ENCODE measurements at places on chromosomes 4 and X.

- no peak for DNase-seq
These were observed 53.7 kb downstream of the SEPSECS start for GRCh38 chr4:25106363-25107151.

- DNase-seq = no peak
These were observed 66.8 kb upstream of the SMAD1 start for GRCh38 chr4:145414841-145415240.

- DNase-seq = no peak
These were observed 59.6 kb downstream of the FAM193A start for GRCh38 chr4:2595952-2596552.

- DNase-seq = no peak
These were observed 276.7 kb downstream of the GBA3 start for GRCh38 chr4:22969287-22969896.

- DNase-seq = no peak
These were observed 56.9 kb upstream of the INTU start for GRCh38 chr4:127575888-127576287.

GRCh38 chr4:48031802-48032525 lies 15.4 kb downstream of the NIPAL1 start:
- no peak for DNase-seq

DNA sequence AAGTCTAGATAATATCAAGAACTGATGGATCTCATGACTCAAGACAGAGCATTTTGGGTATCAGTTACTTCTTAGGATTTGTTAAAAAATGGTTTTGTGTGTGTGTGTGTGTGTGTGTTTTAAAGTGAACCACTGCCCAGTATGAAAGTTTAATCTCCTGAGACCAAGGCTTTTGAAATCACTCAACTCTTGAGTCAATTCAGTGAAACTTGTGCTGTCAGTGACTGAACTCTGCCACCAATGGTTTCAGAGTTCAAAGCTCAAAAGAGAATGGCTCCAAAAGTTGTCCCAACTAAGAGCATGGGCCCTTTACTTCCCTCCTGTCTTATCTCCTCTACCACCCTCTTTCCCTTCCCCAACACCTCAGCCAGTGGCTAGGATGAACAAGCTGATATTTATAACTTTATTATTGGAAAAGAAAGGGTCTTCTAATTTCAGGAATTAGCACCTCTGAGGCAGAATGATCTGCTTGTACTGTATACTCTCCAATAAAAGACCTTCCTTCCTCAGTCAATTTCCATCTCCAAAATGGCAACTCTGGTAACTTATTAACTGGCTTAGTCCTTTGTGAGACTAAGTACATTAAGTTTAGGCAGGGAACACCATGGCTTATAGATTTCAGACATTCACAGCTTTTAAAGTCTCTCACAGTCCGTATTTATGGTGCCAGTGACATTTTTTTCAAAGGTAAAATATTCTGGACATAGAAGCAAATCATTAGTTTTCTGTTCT lies 152.2 kb downstream of the REPS2 start:
- DNase-seq = no peak

GRCh38 chr4:153076861-153077260 lies 127.4 kb upstream of the TRIM2 start:
- DNase-seq = no peak

- no peak for DNase-seq
These were observed 5.1 kb upstream of the CXCL8 start for GRCh38 chr4:73735231-73735630.

- no peak for DNase-seq
These were observed 68.2 kb upstream of the TENM3 start for GRCh38 chr4:182174979-182175378.

- no peak for DNase-seq
These were observed 32.7 kb upstream of the FAM9C start for GRCh38 chrX:13077168-13077567.

- DNase-seq = no peak
These were observed 7.4 kb downstream of the FGF2 start for GRCh38 chr4:122833999-122834398.

DNA sequence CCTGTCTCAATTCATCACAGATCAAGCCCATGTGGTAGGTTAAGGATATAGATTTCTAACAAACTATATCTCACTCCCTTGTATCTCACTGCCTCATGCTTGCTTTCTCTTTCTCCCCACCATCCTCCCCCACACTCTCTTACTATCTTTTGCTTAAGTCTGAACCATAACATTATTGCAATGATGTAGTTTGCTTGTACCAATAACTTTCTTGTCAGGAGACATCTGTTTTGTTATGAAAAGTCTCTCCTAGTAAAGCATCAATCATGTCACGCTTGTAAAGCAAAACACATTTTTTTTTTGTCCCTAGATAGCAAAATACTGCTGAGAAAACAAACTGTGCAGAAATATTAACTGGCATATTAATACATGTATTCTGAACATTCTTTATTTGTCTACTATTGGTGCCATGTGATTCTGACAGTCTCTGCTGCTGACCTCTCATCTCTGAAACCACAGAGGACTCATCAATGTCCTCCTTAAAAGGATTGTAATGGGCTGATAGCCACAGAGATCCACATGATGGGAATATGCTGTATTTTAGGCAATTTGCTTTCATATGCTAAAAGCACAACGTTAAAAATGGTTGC lies 217.5 kb downstream of the VEGFC start:
- DNase-seq = no peak

DNA sequence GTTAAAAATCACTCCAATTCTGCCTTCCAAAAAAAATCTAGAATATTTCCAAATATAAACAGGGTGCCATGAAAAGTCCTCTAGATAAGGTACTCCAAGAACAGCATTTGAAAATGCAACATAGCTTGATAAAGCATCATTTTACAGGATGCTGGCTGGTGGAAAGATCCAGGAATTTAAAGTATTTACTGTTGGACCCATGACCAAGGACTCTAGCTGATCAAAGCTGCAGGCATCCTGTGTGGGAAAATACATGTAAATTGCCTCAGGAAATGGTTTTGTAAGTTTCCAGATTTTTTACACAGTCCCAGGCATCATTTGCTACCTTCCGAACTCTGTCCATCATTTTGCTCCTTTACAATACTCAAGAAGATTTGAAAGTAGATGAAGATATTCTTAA lies 164.4 kb downstream of the GRIA3 start:
- no peak for DNase-seq

GRCh38 chr4:4614925-4615678 lies 73.3 kb upstream of the STX18 start:
- no peak for DNase-seq

DNA sequence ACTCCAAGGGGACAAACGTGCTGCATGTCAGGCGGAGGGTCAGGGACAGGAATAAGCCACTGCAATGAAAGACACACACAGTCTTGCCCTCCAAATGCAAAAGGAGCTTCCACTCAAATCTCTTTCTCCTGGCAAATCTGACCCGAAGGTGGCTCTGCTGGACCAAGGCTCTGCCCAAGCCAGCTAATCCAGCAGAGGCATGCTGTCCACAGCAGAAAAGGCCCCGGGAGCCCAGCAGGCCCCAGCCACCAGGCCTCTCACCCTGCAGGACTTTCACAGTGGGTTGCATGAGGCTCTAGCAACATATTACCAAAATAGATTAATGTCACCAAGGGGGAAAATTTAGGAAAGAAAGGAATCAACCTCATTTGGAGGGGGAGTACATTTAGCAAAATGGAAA lies 628.6 kb downstream of the BCOR start:
- DNase-seq = no peak

DNA sequence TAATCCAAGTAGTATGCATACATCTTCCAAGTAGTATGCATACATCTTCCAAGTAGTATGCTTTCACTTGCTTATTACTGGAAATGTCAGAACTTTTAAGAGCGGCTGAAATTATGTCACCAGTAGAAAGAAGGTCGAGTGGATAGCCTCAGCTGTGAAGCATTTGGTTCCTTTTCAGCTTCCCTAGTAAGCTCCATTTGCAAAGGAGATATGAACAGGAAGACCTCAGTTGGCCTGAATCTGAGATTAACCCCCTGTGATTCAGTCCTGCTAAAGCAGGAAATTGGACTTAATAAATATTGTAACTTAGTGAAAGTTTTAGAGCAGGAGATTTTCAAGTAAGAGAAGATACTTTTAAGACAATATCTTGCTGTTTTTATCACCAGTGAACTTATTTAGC lies 48.1 kb downstream of the PCDH7 start:
- DNase-seq = no peak

GRCh38 chrX:143378851-143379250 lies 138.4 kb downstream of the SPANXN3 start:
- no peak for DNase-seq

GRCh38 chrX:56025872-56026571 lies 206.1 kb upstream of the KLF8 start:
- DNase-seq = no peak

- DNase-seq = no peak
These were observed 12.9 kb downstream of the MSX1 start for GRCh38 chr4:4872314-4872903.

GRCh38 chr4:184485279-184485678 lies 10.9 kb upstream of the IRF2 start:
- DNase-seq = no peak

- no peak for DNase-seq
These were observed 125.1 kb downstream of the PDS5A start for GRCh38 chr4:39852636-39853035.

DNA sequence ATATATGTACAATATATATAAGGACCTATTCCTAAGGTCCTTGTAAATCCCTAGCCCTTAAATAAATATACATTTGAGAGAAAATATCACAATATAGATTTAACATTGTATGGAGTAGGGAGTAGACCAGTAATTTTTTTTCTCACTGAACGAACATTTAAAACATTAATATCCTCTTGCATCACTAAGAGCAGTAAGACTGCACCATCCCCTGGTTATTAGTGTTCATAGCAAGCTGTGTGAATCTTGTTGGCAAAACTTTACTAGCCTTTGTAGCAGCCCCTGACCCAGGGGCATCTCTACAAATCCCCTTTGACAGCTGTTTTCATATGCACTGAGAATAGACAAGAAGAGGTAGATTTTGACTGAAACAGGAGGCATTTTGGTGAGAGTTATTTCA lies 146.5 kb downstream of the IL1RAPL2 start:
- no peak for DNase-seq

GRCh38 chr4:1042352-1043055 lies 31.1 kb downstream of the FGFRL1 start:
- no peak for DNase-seq

DNA sequence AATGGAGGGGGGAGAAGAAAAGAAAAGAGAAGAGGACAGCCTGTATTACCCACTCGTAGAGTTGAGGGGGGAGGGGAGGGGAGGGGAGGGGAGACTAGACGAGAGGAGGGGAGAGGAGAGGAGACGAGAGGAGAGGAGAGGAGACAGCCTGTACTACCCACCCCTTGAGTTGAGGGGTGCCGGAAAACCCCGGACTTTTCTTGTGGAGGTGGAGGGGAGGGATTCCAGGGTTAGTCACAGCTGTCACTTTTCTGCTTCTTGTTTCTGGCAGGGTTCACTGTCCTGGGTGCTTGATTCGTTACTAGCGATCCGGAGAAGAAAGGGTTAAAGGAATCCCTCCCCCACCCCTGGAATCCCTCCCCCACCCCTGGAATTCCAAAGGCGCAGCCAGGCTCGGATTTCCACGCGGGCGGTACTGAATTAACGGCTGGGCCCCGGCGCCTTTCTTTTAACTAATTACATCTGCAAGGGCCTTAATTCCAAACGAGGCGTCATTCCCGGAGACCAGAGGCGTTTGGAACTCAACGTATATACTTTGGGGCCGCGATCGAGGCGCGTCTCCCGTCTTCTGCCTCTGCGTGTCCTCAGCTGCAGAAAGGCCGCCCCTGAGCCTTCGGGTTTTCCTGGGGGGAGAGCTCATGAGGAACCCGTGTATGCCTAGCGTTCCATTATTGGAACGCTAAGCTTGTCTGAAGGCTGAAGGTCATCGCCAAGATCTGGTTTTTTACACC lies 20.1 kb upstream of the CSF2RA start:
- no peak for DNase-seq

DNA sequence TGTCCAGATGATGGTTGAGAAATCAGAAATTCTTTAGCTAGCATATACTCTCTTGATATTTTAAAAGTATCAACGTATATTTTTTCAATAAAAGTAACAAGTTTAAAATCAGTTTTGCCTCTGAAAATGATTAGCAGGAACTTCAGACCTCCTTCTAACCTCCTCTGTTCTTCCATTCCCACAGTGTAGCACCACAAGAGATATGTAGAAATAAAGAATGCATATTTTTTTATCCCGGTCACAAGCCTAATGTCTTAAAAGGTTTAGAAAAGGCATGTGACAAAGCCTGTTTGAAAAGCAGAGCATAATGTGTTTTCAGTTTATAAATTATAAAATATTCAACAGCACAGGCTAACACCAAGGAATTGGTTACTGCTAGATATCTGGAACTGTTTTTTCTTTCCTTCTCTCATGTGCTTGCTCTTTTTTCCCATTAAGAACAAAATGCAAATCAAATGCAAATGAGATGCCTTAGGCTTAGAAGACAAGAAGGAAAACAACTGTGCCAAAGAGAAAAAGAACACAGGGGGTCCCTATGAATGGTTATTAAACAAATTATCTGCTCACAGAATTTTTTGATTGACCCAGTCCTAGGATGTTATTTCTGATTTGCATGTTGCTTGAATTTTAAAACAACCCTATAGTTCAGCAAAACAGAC lies 351.7 kb upstream of the FAM241A start:
- no peak for DNase-seq

DNA sequence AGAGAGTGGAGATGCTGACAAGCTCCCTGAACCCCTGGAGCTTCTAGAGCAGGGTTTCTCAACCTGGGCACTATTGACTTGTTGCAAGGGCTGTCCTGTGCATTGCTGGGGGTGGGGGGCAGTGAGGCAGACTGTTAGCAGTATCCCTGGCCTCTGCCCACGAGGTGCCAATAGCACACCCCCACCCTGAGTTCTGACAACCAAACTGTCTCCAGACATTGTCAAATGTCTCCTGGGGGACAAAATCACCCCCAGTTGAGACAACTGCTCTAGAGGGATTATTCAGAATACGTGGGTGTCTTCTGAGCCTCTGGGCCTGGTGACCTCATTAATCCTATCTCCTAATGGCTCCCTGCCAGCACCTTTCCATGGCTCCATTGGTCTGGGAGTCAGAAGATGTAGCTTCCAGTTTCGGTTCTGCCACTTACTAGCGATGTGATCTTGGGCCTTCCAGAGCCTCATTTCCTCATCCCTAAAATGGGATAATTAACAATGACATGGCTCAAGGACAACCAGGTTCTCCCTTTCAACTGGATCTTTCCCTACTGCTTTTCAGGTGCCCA lies 17.6 kb upstream of the PJA1 start:
- no peak for DNase-seq

DNA sequence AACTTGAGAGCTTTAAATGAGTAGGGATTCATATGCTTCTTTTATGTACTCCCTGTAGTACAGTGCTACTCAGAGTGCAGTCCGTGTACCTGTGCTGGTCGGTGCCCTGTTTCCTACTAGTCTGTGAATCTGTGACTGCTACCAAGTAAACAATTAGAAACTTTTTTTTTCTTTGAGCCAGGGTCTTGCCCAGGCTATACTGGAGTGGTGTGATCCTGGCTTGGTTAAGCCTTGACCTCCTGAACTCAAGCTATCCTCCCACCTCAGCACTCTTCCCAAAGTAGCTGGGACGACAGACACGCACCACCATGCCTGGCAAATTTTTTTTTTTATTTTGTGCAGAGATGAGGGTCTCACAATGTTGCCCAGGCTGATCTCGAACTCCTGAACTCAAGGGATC lies 6.4 kb upstream of the GPC3 start:
- DNase-seq = no peak

- DNase-seq = no peak
These were observed 114.4 kb downstream of the SNCA start for GRCh38 chr4:89722517-89722916.

All from activated CD8-positive, alpha-beta memory T cell treated with anti-CD3 and anti-CD28 coated beads for 1 hour (primary cell).